MV-4-11 (cell line): ENCODE measurements at places on chromosomes 16 and 17.

DNA sequence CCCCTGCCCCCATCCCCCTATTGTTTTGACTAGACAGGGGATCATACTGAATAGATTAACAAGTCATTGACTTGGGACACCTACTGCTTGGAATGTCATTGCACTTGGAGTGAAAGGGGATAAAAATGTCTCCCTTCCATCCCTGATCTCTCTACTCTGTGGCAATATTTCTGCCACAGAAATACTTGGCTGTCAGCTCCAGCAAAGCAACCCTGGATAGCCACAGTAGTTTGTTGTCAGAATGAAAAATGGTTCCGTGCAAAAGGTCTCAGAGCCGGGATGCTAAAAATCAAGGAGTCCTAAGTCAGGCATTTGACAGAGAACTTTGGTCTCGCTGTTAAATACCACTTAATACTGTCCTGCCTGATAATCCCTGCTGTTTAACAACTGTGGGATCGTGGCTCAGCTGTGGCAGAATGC lies 722.0 kb upstream of the SOX9 start:
- DNase-seq = no peak

DNA sequence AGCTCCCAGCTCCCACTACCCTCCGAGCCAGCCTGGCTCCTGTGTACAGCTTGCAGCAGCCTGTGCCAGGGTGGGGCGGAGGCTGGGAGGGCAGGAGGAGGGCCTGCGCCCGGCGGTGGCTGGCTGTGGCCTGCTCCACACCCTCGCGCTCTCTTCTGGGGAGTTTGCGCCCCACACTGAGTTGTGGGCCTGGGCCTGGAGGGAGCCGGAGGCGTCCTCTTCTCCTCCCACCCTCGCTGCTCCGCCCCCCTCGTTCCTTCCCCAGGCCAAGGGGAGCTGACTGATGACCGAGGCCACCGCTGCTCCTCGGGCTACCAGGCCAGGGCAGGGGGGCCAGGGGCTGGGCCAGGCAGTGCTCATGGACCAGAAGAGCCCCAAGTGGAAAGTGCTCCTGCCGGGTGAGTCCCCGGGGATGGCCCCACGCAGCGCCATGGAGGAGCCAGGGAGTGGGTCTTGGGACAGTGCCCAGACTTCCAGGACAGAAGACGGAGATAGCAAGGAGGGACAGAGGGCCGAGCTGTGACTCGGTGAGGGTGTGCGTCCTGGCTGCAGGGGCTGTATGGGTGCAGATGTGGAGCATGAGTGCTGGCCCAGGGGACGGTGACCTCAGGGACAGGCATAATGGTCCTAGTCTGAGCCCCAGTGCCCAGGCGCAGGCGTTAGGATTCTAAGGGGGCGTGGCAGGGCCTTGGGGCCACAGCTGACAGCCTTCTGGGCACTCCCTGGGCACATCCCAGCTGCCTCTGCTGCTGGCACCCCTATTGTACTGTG lies 242.1 kb upstream of the GSE1 start:
- DNase-seq = no peak

GRCh38 chr16:54538276-54538675 lies 251.7 kb upstream of the IRX3 start:
- no peak for DNase-seq

- DNase-seq = no peak
Observed at GRCh38 chr17:31385428-31386285, 5.8 kb upstream of the RAB11FIP4 start.

DNA sequence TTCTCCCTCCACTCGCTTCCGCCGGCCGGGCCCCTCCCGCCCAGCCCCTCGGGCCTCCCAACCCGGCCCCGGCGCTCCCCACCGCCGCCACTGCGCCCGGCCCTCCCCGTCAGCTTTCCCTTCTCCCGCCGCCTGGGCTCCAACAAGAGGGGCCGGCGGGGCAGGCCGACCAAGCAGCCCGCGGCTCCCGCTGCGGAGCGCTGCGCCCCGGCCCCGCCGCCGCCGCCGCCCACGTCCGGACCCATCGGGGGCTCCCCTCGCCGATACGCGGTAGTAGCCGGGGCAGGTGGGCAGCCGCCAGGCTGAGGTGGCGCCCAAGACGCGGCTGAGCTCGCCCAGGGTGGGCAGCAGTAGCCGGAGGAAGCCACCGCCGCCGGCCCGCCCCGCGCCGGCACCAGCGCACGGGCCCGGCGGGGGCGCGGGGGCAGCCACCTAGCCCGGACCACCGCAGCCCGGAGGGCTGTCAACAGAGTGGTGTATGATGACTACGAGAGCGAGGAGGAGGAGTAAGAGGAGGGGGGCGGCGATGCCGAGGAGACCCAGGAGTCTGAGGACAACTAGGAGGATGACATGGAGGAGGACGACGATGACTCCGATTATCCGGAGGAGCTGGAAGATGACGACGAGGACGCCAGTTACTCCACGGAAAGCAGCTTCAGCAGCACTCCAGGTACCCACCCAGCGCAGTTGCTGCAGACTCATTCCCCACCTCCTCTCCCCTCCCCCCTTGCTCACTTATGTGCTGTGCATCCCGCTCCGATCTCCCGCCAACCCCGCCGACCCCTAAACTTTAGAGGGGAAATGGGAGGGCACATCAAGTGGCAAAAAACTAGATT lies 498 bp downstream of the LRRC37B start:
- DNase-seq = no peak

- no peak for DNase-seq
Observed at GRCh38 chr17:9271989-9272388, 250.7 kb downstream of the NTN1 start.

- DNase-seq = no peak
Observed at GRCh38 chr16:11140098-11140375, 116.0 kb downstream of the SOCS1 start.

- no peak for DNase-seq
Observed at GRCh38 chr17:34658811-34659560, 79.6 kb downstream of the TMEM132E start.

DNA sequence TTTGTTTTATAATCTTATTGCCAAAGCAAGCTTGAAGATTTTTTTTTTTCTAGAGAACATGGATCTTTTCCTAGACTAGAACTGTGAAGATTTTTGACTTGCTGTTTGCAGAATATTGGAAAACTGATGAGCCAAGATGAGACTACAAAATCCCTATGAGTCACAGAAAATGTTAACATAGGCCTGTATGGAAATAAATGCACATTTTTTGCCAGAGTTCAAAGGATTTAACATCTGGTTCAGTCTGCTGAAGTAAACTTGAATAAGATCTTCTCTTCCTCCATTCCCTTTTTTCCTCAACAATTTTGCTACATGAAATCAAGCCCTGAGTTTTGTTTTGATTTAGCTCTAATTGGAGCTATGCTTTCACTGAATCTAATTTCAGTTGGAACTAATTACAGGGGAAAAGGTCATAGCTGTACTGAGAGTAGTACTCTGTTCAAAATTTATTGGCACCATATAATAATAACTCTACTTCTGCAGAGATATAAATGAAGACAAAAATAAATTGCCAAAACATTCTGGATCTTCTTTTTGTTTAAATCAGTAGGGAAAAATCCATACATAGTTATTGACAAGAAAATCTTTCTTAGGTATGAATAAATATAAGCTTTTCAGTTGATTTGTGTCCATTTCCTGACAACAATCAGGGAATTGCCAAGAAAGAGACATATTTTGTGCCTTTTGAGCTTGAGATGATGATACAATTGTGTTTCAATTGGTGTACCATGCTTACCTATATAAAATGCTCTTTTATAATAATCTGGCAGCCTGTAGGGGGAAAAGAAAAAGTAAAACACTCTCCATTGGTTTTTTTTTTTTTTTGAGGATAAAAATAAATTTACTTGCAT lies 387.5 kb upstream of the GOT2 start:
- DNase-seq = no peak

DNA sequence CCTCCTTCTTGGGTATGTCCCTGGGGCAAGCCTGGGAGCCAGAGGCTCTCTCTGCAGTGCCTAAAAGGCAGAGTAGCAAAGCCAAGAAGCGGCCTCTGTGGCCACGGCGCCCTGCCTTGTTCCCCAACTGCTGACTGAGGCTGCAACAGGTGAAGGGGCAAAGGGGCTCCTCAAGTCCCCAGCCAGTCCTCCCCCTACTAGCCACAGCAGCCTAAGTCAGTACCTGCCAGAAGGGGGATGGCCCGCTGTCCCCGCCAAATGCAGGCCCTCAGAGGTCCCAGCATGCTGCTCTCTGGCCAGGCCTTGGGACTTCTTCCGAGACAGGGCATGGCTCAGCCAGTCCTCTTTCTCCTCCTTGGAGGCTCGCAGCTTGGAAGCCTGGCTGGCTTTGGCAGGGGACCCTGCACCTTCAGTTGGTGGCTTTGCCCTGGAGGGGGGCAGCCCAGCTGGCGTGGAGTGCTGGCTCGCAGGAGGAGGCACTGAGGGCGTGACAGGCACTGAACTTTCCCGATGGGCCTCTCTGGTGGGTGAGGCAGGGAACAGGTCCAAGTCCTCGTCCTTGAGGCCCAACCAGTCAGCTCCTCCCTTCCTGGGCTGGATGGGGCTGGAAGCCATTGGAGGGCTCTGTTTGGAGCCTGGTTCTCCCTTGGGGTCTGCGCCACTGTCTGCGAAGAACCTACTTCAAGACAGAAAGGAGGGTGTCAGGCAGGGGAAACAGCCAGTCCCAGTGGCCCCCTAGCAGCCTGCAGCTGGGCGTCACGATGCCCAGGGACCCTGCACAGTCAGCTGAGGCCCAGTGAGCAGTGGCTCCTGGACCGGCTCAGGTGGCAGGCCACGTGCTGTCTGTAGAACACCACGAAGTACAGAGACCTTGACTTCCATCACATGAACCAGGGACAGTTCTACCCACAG lies 17.6 kb downstream of the FBF1 start:
- DNase-seq = no peak
